Nephron progenitor cell (in vitro differentiated cells): ENCODE measurements at places on chromosomes 2 and 18.
A peak's percentile ranks its signal among the peaks of the same experiment; 100 is the strongest.

DNA sequence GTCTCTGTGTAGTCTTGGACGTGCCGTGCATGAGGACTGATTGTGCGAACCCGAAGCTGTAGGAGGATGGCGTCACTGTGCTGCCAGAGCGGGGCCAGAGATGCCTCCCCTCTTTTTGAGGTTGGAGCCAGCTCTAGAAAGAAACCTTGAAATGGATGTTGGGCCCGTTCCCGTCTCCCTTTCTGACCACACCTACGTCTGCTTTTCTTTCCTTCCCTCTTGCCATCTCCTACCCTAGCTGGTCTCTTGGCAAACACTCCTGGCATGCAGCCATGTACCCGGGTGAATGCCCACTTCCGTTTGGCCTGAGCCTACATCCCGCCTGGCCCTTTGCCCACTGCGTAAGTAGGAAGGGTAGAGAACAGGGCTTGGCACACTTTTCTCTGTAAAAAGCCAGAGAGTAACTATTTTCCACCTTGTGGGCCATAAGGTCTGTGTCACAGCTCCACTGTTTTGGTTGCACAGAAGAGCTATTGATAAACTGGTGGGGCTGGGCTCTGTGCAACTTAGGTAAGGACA, 37.4 kb downstream of the SH3BP4 start:
- H3K27ac ChIP-seq = no peak overlapping the region
- no peak overlapping the region for H3K4me3 ChIP-seq
- DNase-seq = no peak
- H3K27me3 ChIP-seq = no peaks in the 10 kb centered on the region
- H3K4me1 ChIP-seq = peaks cover 35% of the 10 kb centered on the region
- peaks cover 57% of the 10 kb centered on the region for H3K36me3 ChIP-seq

GRCh38 chr18:76850112-76850511, 27.8 kb downstream of the ZNF236 start:
- H3K27ac ChIP-seq = no peak overlapping the region
- no peaks in the 10 kb centered on the region for H3K27me3 ChIP-seq
- H3K36me3 ChIP-seq = peaks cover 33% of the 10 kb centered on the region
- no peak overlapping the region for H3K4me3 ChIP-seq
- H3K4me1 ChIP-seq = no peaks in the 10 kb centered on the region

DNA sequence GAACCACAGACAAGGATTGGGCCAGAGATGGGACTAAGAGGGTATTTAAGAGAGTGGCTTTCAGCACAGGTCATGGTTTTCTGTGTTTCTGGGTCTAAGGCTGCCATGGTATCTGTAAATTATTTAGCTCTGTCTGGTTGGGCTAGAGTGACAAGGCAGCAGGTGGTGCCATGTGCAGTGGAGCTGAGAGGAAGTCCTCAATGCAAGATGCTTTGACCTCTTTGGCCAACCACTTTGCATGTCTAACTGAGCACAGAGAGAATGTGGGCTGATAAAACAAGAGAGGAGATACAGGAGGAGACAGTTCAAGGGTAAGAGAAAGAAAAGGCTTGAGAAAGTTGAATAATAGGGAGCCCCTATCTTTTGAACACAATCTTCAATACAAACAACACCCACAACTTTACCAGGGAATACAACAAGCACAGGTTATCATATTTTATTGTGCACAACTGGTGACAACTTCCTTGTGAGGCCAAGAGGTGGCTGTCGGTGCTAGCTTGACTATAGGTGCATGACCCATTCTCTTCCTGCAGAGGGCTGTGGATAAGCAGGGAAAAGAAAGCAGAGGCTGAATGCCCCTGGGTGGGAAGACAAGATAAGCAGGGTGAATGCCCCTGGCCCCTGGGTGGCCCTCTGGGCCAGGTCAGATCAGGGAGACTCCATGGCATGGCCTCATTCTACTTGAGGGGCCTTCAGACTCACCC, 12.3 kb downstream of the FLACC1 start:
- H3K27ac ChIP-seq = no peak overlapping the region
- no peaks in the 10 kb centered on the region for H3K36me3 ChIP-seq
- peaks cover 6% of the 10 kb centered on the region for H3K27me3 ChIP-seq
- peaks cover 28% of the 10 kb centered on the region for H3K4me1 ChIP-seq
- no peak overlapping the region for H3K4me3 ChIP-seq

GRCh38 chr2:234993541-234993981, 41.7 kb downstream of the SH3BP4 start:
- no peak overlapping the region for H3K4me3 ChIP-seq
- DNase-seq = no peak
- H3K27me3 ChIP-seq = no peaks in the 10 kb centered on the region
- peak overlapping the region; percentile 67 for H3K27ac ChIP-seq

GRCh38 chr2:23533338-23533695, 148.3 kb downstream of the KLHL29 start:
- H3K27ac ChIP-seq = peak overlapping the region; percentile 88
- H3K36me3 ChIP-seq = no peaks in the 10 kb centered on the region
- peaks cover 4% of the 10 kb centered on the region for H3K27me3 ChIP-seq
- H3K4me3 ChIP-seq = no peak overlapping the region

- DNase-seq = no peak
- no peak overlapping the region for H3K27ac ChIP-seq
- H3K27me3 ChIP-seq = peaks cover 3% of the 10 kb centered on the region
- H3K4me1 ChIP-seq = peaks cover 51% of the 10 kb centered on the region
Observed at GRCh38 chr2:149056541-149057255, 18.2 kb downstream of the LYPD6B start.

DNA sequence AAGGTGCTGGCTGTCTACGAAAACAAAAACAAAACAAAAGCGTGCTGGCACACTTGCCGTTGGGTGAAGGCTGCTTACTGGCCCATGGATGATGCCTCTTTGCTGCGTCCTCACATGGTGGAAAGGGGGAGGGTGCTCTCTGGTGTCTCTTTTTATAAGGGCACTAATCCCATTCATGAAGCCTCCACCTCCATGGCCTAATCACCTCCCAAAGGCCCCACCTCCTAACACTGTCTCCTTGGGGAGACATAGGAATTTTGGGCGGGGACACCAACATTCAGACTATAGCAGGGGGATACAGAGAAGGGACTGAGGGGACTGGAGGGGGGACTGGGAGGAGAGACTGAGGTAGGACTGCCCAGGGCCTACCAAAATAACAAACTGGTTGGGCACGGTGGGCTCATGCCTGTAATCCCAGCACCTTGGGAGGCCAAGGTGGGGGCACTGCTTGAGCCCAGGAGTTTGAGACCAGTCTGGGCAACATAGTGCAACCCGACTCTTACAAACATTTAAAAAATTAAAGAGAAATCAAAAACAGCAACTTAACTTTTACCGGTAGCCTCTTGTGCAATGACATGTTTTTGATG, 14.5 kb downstream of the PTMA start:
- no peak for DNase-seq
- H3K4me1 ChIP-seq = peaks cover 56% of the 10 kb centered on the region
- H3K4me3 ChIP-seq = no peak overlapping the region
- no peaks in the 10 kb centered on the region for H3K36me3 ChIP-seq
- H3K27ac ChIP-seq = no peak overlapping the region

DNA sequence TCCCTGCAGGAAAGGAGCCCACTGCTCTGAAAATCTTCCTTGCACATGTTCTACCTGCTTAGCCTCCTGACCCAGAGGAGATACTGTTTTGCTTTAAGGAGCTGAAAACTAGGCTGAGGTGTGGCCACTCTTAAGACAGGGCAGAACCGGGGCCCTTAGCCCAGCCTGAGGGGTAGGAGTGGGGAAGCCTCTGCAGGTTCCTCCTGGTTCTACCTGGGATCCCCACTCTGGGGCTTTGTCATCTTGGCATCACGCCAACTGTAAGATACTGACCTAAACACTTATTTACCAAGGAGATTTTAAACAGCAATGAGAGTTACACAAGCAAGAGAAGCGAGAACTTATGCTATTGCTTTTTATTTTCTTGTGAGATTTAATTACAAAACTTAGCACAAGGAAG, 86.9 kb downstream of the KCTD1 start:
- H3K4me1 ChIP-seq = peaks cover 29% of the 10 kb centered on the region
- H3K27ac ChIP-seq = peak overlapping the region; percentile 53
- H3K36me3 ChIP-seq = peaks cover 84% of the 10 kb centered on the region
- H3K4me3 ChIP-seq = no peak overlapping the region
- H3K27me3 ChIP-seq = peaks cover 12% of the 10 kb centered on the region
- no peak for DNase-seq

- no peak for DNase-seq
- no peaks in the 10 kb centered on the region for H3K36me3 ChIP-seq
- peaks cover 27% of the 10 kb centered on the region for H3K4me1 ChIP-seq
- H3K27me3 ChIP-seq = peaks cover 4% of the 10 kb centered on the region
Observed at GRCh38 chr2:26702025-26702424, 9.5 kb downstream of the KCNK3 start.

GRCh38 chr2:72744049-72744448, 81.8 kb downstream of the EXOC6B start:
- H3K27ac ChIP-seq = no peak overlapping the region
- no peak for DNase-seq
- no peaks in the 10 kb centered on the region for H3K36me3 ChIP-seq
- H3K4me3 ChIP-seq = no peak overlapping the region
- H3K27me3 ChIP-seq = no peaks in the 10 kb centered on the region
